ENCODE measurements at places on chromosomes 7 and 10.

DNA sequence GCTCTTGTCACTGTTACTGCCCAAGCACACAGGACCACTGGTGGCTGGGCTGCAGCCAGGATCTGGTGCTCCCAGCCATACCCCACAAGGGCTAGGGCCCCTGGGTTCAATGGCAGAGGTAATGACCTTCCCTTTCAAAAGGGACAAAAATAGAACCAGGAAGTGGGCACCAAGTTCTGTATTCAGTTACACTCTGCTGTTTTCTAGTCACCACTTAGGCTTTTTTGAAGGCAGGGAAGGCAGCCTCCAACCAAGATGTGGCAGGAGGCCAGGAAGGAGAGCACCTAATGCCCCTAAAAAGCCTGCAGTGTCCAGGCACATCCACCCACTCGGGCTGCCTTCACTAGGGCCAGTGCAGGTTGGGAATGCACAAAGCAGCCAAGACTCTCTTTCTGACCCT, 47.8 kb downstream of the NOD1 start:
- DNase-seq: no peak

DNA sequence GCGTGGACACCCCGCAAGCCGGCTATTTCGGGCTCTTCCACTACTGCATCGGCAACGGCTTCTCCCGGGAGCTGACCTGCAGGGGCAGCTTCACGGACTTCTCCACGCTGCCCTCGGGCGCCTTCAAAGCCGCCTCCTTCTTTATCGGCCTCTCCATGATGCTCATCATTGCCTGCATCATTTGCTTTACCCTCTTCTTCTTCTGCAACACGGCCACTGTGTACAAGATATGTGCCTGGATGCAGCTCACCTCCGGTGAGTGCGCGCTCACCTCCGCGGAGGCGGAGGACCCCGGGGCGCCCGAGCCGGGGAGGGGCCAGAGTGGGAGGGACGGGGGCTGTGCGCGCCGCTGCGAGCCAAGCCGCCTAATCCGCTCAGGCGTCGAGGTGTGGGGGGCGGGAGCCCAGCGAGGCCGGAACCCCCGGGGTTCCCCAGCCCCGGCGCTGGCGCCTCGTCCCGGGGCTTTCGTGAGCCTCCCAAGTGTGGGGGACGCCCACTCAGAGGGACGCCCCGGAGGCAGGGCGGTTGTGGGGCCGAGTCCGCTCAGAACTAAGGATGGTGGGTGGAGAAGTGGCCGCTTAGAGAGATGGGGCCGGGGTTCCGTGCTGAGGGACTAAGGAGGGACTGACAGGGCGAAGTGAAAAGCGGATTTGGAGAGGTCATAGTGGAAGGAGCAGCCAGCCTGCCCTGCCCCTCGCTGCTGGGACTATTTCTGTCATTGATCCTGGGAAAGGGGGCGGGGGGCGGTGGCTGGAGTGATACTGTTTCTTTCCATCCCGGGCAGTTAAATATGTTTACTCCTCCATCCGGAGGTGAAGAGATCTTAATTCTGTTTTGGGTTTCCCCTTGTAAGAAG, 795 bp downstream of the LHFPL3 start:
- no peak for DNase-seq

- DNase-seq: no peak
These were observed 82.7 kb downstream of the RPS24 start for GRCh38 chr10:78116361-78116760.

DNA sequence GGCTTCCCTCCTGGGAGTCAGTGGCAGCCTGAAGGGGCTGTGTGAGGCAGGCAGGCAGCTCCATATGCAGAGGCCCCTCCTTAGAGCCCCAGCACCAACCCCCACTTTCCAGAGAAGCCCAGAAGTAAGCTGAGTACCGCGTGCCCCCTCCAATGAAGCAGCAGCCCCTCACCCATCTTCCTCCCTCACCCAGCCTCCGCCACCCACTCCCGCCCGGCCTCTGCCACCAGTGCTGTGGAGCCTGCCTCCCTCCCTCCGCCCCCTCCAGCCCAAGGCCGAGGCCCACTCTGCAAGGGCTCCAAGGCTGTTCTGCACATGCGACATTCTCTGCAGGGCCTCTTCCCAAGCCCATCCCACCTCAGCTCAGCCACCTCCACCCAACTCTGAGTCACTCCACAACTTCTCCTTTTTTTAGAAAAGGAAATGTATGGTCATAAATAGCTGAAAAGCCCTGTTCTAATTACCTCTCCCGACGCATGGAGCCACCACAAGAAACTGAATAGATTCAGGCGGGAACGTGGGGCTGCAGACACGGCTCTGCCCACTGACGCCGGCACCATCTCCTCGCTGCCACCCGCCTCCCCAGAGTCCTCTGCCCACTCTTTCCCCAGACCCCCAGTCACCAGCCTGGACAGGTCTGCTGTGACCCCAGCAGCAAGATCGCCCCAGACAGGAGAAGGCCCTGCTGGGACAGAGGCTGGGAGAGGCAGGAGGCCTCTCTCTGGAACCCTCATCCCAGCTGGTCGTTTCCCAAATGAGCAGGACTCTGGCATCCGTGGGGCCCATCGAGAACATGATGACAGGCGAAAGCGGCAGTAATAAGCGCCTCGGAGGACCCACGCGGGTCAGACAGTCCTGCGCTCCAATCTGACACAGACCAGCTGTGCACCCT, 213.9 kb downstream of the MAD1L1 start:
- no peak for DNase-seq

- no peak for DNase-seq
These were observed 168.7 kb downstream of the CUX1 start for GRCh38 chr7:101985903-101986734.

- no peak for DNase-seq
These were observed 5.9 kb upstream of the NUDCD3 start for GRCh38 chr7:44496385-44496784.

GRCh38 chr7:123230147-123230546, 30.4 kb upstream of the SLC13A1 start:
- DNase-seq: no peak

DNA sequence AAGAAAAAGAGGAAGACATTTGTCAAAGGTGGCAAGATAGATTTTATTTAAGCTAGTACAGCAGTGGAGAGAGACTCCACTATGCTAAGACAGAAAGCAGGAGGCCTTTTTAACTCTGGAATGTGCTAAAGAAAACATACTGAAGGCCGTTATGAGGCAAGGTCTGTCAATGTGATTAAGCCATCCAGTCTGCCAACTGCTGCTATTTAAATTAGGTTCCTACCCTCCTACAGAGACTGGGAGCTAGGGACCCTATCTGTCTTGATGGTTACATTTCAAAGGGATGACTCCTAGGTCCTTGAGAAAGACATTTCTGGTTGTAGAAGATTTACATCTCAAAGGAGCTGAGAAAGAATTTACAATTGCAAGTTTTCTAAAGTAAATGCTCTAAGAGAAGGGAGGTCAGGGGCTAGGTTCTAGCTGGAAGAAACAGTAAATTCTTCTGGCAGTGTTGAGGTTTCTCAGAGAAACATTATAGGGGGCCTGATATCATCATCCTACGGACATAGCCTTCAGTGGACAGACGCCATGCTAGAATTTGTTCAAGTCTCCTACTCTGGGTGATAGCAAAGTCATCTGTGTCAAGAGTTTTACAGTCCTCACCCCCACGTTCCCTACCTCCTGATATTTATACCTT, 211.6 kb downstream of the PHF14 start:
- peak; percentile 88 for DNase-seq

DNA sequence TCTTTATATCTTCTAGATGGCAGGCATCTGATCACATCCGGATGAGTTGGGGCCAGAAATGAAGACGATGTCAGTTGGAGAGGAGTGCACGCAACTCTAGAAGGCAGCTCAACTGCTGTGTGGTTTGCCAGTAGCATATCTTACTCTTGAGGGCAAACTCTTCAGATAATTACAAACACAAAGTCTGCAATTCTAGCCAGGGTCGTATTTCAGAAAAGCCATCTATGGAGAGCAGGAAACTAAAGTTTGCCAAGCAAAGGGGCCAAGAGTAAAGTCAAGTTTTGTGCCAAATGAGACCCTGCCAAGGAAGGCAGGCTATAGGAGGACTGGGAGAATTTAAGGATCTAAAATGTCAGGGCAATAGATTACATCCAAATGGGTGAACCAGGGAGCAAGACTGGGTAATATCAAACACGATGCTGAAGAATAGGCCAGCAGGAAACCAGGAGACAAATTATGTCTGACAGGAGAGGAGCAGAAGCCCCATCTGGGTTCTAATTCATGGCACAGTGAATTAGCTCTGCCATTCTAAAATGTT, 312.5 kb upstream of the SEMA3C start:
- no peak for DNase-seq

- DNase-seq: no peak
These were observed 928 bp downstream of the COMTD1 start for GRCh38 chr10:75234683-75235374.

DNA sequence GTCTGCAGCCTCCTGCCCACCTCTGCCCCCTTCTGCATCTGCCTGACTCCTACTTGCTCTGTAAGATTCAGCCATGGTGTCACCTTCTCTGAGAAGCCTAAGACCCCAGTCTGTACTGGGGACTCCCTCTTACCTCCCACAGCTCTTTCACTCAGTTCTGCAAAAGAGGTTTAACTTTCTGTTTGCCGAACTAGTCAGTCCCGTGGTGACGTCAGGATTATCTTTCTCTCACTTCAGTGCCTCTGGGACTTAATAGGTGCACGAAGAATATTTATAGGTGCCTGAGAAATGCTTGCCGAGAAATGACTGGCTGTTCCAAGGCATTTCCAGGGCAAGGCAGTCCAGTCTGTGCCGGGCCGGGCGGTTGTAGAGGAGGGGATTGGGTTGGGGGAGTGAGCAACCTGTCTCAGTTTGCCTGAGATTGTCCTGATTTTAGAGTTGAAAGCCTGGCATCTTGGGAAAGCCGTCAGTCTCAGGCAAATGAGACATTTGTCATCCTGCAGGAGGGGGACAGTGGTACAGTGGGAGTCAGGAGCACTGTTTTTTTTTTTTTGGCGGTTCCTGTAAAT, 227.5 kb upstream of the NPVF start:
- no peak for DNase-seq

GRCh38 chr10:61140765-61141392, 196.9 kb upstream of the RHOBTB1 start:
- no peak for DNase-seq

- DNase-seq: no peak
These were observed 48.0 kb downstream of the ZNF467 start for GRCh38 chr7:149725426-149725821.

GRCh38 chr7:139627831-139628230, 104.3 kb downstream of the CLEC2L start:
- DNase-seq: no peak

DNA sequence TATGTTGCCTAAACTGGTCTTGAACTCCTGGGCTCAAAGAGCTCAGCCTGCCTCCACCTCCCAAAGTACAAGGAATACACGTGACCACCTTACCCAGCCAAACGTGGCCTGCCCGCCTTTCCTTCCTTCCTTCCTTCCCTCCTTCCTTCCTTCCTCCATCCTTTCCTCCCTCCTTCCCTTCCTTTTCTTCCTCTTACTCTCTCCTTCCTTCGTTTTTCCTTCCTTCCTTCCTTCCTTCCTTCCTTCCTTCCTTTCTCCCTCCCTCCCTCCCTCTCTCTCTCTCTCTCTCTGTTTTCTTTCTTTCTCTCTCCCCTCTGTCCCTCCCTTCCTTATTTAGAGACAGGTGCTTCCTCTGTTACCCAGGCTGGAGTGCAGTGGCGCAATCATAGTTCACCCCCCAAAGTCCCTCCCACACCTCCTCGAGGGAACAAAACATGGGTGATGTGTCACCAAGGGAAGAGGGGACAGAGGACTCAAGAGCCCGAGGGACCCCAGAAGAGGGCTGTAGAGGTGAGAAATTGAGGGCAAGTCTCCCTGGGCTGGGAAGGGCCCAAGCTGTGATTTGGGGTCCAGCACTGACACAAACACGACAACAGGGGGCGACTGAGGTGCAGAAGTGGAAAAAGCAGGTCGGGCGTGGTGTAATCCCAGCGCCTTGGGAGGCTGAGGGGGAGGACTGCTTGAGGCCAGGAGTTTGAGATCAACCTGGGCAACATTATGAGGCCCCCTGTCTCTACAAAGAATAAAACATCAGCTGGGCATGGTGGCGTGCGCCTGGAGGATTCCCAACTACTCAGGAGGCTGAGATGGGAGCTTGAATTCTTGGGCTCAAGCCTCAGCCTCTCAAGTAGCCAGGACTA, 28.1 kb downstream of the EPHB4 start:
- DNase-seq: no peak

GRCh38 chr10:120251821-120252442, 205.1 kb upstream of the PLPP4 start:
- DNase-seq: no peak

GRCh38 chr7:35736725-35737124, 41.8 kb upstream of the HERPUD2 start:
- no peak for DNase-seq

GRCh38 chr7:120097020-120097419, 176.0 kb upstream of the KCND2 start:
- no peak for DNase-seq

GRCh38 chr7:80257756-80258155, 123.1 kb downstream of the GNAI1 start:
- no peak for DNase-seq

GRCh38 chr7:16174253-16174652, 247.1 kb downstream of the CRPPA start:
- DNase-seq: no peak

DNA sequence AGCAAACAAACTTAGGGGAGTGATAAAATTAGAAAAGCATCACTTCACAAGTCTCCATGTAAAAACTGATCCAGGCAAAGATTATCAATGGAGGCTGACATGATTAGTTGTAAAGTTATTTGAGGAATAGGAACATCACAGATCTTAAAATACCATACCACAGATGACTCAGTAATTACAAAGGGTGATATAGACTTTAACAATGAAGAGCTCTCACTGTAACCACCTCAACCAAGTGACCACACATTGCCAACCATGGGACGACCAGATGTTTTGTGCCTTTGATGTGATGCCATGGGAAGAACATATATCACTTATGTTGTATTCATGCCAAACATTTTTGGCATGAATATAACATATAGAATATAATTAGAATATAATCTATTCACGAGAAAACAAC, 11.7 kb downstream of the AASS start:
- no peak for DNase-seq

DNA sequence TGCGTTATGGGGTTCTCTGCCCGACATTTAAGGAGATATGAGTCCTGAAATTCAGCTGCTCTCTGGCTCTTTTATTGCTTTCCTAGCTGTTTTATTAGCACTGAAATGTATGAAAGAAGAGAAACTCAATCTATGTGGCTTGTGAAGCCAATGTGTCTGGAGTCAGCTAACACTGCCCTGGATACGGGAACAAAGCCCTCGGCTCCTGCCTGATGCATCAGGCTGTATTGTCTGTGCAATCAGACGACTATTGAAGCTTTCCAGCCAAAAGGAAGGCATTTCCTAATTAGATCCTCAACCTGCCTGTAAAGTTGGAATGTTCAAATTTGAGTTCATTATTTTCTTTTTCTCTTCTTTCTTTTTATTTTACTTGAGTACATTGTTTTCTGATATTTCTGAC, 22.0 kb upstream of the TM9SF3 start:
- no peak for DNase-seq
